ENCODE measurements at places on chromosomes 12 and 14.

GRCh38 chr14:104436741-104437701 lies 142.5 kb upstream of the C14orf180 start:
- no peak for DNase-seq

GRCh38 chr12:119835068-119835467 lies 42.1 kb downstream of the CIT start:
- DNase-seq, result no peak

DNA sequence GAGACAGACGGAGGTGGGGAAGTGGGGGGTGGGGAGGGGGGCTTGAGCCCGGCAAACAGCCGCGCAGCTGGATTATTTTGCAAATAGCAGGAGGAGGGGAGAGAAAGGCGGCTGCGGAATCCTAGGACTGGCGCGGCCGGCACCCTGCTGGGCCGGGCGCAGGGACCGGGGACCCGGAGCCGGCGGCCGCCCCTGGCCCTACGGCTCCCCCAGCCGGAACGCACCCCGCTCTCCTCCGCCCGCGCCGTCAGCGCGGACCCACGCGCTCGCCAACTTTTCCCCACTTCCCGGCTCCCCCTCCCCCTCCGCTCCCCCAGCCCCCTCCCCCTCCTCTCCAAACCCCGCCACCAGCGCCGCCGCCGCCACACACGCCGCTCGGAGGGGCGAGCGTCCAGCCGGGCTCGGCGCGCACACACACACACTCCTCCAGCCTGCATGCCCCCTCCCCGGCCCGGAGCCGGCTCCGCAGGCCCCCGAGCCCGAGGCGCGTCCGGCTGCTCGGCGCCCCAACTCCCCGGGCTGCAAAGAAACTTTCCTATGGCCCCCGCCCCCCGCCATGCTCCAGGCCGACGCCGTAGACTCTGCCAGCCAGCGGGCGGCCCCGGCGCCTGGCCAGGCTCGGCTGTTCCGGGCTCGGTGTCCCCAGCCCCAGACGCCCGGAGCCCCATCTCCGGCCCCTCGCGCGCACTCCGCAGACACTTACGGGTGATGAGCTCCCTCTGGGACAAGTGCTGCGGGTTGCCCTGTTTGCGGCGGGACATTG lies 1.4 kb downstream of the BCL11B start:
- DNase-seq, result no peak

GRCh38 chr12:94435511-94435927 lies 24.1 kb downstream of the CEP83 start:
- no peak for DNase-seq

- DNase-seq, result no peak
Observed at GRCh38 chr12:91622037-91622436, 439.4 kb upstream of the DCN start.

- peak; percentile 73 for DNase-seq
Observed at GRCh38 chr12:124761871-124762270, 101.8 kb downstream of the SCARB1 start.

- peak; percentile 10 for DNase-seq
Observed at GRCh38 chr14:37063467-37064240, 108.8 kb downstream of the SLC25A21 start.

DNA sequence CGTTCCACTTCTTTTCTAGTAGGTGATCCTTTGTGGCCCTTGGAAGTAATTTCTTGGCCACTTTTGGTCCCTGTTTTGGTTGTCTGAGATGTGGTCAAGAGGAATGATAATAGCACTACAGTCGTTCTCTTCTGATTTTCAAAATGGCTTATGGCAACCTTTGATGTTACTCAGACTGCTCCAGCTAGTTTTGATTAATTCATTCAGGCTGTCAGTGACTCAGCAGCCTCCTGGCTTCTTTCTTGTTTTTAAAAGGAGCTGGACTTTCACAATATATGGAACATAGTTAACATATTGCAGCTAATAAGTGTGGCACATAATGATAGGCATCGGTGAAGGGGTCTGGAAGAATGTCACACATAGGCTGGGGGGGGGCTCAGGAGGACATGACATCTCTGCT lies 47.3 kb downstream of the WDR20 start:
- DNase-seq, result peak; percentile 88

- no peak for DNase-seq
Observed at GRCh38 chr12:123879101-123879500, 93.5 kb downstream of the CCDC92 start.
